HTR-8/SVneo (cell line): ENCODE measurements at places on chromosomes 11 and 22.

DNA sequence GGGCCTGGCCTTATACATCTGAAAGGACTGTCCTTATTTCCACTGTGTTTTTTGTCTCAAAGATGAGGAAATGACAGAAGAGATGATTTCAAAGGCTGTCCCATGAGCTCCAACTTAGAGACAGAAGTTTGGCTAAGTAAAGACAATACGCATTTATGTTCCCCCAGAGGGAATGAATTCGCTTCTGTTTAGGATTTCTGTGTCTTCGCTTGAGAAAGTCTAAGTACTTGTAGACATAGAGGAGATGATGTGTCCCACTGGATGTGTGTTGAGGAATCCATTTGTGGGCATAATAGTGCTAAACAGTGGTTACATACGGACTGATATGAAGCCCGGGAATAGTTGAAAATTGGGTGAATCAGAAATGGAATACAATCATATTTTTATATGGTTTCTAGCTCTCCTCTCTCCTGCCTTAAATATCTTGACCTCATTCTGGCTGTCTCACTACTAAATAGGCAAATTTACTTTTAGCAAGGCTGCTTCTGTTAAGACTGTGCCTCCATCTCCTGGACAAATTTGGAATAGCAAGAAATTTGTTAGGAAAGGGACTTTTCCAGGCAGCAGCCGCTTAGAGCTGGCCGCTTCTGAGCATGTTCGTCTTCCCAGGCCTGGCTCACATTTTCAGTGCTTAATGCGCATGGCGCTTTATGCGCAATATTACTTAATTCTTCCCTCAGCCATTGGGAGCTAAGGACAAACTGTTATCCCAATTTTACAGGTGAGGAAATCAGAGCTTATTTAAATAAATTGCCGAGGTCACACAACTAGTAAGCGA is 1.9 kb upstream of the PEX26 start:
- peak; percentile 64 for DNase-seq

GRCh38 chr11:118353084-118353710 is 6.2 kb upstream of the UBE4A start:
- DNase-seq = no peak

- DNase-seq = no peak
Observed at GRCh38 chr11:67396587-67397389, 4.9 kb downstream of the PPP1CA start.

DNA sequence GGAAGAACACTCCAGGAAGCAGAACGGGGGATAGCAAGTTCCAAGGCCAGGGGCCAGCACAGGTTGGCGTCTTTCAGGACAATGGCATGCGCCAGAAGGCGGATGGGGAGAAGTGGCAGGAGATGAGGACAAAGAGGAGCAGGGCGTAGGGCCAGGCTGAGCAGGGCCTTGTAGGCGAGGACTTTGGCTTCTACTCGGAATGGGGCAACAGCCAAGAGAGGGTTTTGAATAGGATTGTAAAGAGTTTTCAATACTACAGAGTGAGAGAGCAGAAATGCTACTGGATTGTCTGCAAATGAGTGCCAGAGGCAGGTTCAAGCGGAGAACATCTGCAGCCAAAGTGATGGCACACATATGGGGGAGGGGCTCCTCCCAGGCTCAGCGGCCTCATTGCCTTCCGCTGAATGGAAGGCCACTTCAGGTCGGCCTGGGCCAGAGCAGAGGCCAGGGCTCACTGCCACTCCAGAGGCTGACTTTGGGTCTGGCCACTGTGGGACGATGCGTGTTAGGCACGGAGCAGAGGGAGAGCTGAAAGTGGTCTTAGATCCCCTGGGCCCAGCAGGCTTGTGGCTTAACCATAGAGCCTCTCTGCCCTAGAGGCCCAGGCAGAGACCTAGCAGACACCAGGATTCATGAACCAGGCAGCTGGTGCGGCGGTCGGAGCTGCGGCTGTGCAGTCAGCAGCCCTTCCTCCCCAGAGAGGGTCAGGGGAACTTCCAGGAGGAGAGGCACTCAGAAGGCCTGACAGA is 118.2 kb downstream of the DSCAML1 start:
- no peak for DNase-seq

GRCh38 chr11:17421781-17422180 is 33.3 kb upstream of the KCNJ11 start:
- no peak for DNase-seq

DNA sequence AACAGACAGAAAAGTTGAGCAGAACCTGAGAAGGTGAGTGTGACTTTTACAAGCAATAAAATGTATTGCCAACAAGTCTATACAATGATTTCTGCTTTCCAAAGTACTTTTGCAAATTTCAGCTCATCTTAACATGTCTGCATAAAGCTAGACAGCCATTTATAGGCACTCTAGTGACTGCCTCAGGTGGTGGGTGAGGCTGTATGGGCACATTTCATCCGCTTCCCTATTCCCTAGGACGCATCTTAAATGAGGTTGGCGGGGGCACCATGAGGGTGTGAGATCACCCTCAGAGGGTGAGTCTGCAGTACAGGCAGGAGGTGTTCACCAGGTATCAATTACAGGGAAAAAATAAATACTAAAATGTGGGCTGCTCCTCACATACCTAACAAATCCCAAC is 110.1 kb downstream of the ETS1 start:
- DNase-seq = no peak

DNA sequence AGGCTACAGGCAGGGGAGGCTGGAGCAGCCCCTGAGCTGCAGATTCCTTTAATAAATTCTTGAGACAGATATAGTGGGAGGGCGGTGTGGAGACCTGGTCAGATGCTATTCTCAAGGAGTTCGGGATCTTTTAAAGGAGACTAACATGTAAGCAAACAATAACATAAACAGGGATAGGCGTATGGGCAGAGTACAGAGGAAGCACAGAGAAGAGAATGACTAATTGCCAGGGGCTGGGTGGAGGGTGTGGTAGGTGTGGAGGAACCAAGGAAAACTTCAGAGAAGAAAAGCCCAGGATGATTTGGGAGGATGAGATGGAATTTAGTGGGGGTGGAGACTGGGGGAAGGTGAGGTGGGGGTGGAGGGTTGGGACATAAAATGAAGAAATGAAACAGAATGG is 9.7 kb upstream of the HEPHL1 start:
- no peak for DNase-seq

DNA sequence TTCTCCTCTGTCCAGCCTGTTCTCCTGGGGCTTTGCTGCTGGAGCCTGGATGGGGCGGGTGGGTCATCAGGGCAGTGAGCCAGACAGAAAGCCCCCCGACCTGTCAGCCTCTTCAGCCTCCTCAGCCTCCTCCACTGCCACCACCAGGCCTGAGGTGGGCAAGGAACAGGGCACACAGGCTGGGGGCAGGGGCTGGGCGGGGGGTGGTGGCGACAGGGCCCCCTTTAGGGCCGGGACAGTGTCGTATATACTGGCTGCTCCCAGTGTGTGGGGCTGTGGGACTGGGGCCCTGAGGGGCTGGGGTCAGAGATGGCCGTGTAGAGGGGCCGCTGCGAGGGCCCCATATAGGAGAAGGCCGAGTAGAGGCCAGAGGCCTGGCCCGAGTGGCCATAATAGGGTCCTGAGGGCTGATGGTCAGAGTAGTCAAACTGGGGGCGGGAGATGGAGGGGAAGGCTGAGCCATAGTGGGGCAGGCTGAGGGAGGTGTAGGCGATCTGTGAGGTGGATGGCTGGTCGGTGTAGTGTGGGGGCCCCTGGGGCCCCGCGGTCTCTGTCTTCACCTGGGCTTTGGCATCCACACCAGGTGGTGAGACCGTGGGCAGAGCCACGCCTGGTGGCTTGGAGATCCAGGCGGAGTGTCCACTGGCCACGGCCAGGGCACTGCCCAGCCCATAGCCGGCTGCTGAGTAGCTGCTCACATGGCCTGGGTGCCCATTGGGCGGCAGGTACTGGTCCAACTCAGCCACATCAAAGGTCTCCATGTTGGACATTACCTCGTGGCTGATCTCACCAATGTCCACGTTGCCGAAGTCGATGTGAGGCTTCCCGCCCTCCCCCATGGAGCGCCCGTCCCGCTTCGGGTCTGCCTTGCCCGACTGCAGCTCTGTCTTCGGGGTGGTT is 10.8 kb downstream of the SOX10 start:
- DNase-seq = no peak

DNA sequence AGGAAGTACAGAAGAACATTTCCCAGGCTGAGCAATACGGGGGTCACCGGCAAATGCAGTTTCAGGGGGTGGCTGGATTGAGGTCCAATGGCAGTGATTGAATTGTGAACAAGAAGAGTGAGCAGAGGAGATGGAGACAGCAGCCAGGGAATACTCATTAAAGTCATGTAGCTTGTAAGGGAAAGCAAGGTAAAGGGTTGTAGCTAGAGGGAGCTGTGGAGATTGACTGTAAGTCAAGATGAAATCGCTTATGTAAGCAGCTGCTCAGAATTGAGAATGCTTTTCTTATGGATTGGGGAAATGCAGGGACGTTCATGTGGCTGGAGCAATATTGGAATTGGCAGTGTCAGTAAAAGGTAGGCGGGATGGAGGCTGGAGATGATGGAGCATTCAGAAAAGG is 111.4 kb upstream of the TBCEL start:
- DNase-seq = peak; percentile 38

DNA sequence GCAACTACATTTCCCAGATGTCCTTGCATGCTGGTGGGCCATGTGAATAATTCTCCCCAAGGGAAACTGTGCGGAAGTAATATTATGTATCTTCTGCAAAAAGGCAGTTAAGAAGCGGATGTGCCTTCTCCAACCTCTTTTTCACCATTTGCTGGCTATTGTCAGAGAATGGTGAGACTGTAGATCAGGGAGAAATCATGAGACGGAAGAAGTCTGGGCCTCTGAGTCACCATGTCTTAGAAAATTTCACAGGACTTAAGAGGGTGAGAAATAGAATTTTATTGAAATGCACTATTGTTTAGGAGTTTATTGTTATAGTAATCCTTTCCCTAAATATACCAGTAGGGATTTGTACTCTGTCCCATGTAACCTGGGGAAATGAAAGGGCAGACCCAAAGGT is 298.7 kb upstream of the ZC3H12C start:
- no peak for DNase-seq

GRCh38 chr11:124930799-124931198 is 5.0 kb downstream of the HEPACAM start:
- DNase-seq = no peak

- no peak for DNase-seq
Observed at GRCh38 chr22:31086703-31087330, 5.7 kb downstream of the SMTN start.

GRCh38 chr11:75333022-75333806 is 18.2 kb downstream of the ARRB1 start:
- DNase-seq = no peak

DNA sequence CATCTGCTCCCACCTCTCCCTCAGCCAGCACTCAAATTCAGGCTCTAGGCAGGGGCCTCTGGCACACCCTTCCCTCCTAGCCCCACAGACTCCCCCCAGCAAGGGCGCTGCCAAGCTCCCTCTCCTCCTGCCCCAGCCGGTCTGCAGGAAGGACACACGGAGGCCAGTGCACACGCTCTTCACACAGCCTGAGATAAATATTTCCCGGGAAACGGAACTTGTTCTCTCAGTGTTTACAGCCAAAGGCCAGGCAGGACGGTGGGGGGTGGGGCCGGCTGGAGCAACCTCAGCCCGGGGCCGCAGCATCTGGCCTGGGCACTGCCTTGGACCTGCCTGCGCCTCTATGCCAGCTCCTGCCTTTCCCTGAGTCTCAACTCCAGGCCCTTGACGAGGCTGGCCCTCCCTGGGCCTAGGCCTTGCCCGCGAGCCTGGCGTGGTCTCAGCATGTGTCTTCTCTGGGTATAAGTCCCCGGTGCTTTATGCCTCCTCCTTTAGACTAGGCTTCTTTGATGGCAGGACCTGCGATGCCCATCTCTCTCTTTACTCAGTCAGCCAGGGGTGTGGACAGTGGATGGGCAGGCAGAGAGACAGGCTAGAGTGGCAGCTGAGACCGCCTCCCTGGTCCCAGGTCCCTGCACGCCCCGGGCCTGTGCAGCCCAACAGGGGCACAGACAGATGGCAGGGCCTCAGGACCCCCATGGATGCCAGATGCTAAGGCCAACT is 48.4 kb downstream of the PDE2A start:
- no peak for DNase-seq

DNA sequence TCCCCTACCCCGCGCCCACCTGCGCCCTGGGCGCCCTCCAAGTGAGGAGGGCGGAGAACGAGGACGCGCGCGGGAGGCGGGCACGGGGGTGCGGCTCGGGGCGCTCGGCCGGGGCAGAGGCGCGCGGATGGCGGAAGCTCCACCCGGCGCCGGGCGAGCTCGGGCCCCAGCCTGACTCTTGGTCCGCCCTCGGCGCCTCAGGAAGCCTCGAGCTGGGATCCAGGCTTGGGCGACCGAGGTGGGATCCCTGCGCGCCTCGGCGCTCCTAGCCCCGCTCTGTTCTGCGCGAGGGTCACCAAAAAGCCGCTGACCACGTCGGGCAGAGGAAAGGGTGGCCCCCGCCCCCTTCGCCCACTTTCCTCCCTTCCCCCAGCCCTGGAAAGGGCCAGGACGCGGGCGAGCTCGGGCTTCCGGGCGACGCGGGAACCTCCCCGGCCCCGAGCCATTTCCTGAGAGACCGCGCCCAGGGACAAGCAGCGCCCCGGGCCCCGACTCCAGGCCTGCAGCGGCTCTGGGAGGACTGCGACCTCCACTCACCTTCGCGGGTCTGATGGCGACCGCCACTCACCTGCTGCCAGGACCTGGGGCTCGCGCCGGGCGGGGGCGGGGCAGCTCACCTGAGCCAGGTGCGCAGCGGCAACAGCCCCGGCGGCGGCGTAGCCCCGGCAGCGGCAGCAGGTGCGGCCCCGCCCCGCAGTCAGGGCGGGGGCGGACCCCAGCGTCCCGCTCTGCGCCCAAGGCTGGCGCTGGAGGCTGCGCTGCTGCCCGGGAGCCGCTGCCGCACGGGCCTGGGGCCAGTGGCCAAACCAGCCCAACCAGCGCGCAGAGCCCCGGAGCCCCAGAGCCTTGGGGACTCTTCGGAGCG is 2.2 kb upstream of the SIGIRR start:
- no peak for DNase-seq

GRCh38 chr11:10529279-10529678 is 11.7 kb downstream of the RNF141 start:
- DNase-seq = no peak

DNA sequence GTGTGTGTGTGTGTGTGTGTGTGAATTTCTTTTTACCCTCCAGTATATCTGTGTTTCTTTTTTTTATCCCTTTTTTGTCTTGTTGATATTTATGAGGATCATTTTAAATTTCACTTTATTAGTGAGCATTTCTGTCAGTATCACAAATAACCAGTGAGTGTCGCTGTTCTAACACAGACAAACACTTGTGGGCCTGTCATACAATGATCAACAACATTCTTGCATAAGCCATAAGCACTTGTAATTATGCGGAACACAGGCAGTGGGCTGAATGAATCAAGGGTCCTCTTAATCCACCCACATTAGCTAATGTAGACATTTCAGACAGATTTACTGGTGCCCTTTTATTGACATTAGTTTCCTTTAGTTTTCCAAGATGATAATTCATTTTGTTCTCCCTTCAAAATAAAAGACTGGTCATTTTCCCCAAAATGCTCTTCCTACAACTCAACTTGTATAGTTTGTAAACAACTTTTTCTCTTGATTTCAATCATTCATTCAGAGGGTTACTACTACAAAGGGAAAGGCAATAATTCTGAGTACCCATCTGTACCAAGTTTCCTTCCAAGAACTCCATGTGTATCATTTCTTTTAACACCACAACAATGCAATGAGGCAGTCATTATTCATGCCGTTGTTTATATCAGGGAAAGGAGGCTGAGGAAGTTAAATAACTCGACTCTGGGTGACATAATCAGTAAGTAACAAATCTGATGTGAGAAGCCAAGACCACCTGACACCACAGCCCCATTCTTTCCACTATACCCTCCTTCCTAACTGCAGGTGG is 34.5 kb upstream of the ANO3 start:
- peak; percentile 31 for DNase-seq
